ENCODE measurements at places on chromosomes 4 and X.

DNA sequence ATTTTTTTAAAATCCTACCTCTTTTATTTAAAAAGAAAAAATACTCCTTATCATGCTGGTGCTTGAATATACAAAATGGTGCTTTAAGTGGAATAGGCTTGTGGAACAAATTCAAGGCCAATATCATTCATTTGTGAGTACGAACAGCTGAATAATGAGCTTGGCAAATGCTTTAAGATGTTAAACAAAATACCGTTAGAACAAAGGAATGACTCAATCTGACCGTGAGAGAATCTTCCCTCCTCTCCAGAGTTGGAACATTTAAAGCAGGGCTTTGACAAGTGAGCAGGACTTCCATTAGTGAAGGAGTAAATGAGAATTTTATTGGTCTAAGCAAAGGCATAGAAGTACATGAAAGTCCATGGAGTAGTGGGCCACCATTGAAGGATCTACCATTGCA lies 74.5 kb downstream of the DCLK2 start:
- DNase-seq, result no peak

GRCh38 chr4:37040816-37041215 lies 203.7 kb upstream of the NWD2 start:
- DNase-seq, result no peak

DNA sequence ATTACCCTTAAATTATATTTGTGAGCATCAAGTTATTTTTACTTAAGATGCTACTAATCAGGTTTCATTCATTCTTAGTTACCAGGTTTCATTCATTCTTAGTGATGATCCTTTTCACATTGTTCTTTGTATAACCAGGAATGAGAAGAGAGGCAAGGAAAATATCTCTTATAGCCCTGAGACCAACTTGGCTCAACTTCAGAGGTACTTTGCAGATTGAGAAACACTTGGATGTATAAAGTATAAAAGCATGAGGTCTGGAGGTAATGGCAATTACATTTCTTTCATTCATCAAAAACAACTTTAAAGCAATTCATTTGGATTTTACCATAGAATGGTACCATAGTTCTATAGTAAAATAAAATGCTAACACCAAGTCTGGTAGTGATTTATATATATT lies 231.0 kb downstream of the PRDM5 start:
- DNase-seq, result no peak

DNA sequence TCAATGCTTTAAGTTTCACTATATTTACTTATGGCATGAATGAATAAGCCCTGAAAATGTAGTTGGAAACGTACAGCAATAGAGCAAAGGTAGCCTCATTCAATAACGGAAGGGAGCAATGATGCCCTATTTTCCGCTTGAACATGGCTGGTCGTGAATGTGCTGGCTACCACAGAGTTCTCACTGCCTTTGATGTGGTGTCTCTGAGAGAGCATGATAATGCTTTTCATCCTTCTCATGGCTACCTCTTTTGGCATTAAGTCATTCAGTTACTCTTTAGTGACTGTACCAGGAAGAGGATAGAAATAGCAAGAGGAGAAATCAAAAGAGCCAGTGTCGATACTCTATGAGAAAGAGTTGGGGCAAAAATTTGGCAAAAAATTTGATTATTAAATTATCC lies 308.0 kb downstream of the PPP3CA start:
- no peak for DNase-seq

GRCh38 chr4:111641813-111642579 lies 503.3 kb upstream of the FAM241A start:
- DNase-seq, result no peak

GRCh38 chrX:10399043-10399741 lies 221.2 kb downstream of the MID1 start:
- no peak for DNase-seq

DNA sequence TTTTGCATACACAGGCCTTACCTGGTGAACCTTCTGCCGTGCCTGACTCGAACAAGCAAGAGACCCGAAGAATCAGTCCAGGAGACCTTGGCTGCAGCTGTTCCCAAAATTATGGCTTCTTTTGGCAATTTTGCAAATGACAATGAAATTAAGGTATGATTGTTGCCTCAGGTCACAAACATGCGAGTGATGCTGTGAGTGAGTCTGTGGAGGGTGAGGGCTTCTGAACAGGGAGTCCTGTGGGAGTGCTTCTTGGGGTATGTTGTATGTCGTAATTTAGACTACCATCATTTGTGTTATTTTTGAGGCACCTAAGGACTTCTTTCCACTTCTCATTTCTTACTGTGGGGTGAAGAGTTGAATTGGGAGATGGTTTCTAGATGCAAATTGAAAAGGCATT lies 32.8 kb downstream of the HTT start:
- no peak for DNase-seq

- no peak for DNase-seq
These were observed 141.3 kb downstream of the LDB2 start for GRCh38 chr4:16757080-16757521.

DNA sequence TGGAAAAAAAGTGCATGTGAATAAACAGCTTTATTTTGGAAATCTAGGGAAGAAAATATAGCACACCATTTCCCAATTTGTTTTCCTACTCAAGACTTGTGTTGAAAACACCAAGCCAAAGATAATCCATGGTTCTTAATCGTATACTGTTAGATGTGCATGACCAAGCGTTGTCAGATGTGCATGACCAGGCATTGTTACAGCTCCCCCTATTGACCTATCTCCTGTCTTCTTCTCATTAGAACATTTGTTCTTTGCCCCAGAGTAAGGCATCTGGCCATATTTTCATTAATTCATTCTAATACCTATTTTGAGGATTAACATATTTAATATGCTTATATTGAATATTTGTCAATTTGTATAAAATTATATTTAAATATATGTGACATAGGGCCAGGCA lies 14.4 kb upstream of the VCX start:
- DNase-seq, result no peak

DNA sequence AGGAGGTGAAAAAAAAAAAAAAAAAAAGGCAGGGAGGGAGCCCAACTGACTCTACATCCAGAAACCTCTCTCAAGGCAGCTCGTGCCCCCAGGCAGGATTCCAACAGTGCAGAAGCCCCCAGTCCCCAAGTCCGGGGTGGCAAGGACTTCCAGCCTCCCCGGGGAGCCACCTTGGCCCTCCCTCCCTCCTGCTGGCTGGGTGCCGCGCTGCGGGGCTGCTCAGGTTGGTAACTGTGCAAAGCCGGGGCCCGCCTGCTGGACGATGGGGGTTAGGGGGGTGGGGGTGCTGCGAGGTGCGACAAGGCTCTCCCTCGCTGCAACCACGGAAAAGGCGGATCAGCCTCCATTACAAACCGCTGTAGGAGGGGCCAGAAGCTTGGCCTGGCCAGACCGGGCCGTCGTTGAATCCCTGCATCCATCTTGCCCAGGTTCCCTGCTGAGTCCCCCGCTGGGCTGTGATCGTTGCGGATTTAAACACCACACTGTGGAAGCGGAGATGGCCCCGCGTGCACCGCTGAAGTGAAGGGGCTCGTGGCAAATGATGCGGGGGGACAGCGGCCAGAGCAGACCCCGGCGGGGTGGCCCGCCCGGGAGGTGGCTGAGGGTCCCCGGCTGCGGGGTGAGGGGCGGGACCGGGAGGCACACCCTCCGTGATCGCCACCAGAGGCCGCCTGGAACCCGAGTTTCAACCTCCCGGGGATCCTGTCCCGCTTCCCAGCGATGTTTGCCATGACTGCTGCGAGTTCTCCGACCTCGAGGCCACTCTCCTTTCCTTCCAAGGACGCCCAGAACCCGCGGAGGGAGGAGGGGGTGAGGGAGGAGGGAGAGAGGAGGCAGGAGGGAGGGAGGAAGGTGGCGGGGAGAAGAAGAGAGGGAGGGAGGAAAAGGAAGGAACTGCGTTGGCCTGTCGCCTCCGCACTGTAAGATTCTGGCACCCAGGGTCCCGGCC lies 58.0 kb upstream of the DDX3X start:
- DNase-seq, result no peak

All from stimulated activated CD8-positive, alpha-beta memory T cell treated with anti-CD3 and anti-CD28 coated beads, Interleukin-4, amount 100 ng/mL, for 4 hours (primary cell).